ENCODE measurements at places on chromosomes 2 and 18.

GRCh38 chr2:30197570-30198192 is 33.7 kb upstream of the LBH start:
- DNase-seq: no peak

GRCh38 chr2:162243294-162243693 is at the start of gene FAP:
FAP (minus strand) TSS chr2:162243445; CDS start chr2:162243327, 118 bp downstream.
- no peak for DNase-seq

DNA sequence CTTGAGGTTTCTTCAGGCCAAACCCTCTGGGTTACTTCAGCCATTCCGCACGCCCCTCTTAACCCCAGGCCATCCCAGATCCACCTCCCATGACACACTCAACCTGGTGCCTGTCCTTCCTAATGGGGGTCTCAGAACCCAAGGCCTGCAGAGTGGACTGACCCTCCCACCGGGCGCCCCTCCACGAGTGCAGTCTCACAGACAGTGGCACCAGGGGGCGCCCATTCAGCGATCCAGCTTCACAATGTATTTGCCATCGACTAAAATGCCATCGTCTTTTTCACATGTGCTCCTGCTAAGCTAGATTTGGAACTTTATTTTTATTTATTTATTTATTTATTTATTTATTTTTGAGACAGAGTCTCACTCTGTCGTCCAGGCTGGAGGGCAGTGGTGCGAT is 38.5 kb downstream of the INPP5D start:
- DNase-seq: peak; percentile 34

DNA sequence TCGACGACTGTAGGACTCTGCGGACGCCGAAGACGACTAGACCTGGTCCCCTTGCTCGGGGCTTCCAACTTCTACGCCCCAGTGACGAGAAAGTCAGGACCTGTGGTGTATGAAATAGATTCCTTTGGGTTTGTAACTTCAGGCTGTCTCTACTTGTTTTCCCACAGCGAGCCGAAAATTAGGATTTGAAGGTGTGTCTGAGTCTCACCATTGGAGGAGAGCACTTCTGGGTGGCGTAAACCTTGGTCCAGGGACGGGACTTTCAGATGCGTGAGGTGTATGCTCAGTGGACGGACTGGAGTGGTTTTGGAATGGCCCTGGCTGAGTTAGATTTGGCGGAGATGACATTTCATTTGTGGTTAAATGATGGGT is 1.3 kb downstream of the BIRC6 start:
- DNase-seq: no peak

GRCh38 chr18:70781860-70782453 is 493.1 kb downstream of the SOCS6 start:
- peak; percentile 70 for DNase-seq

DNA sequence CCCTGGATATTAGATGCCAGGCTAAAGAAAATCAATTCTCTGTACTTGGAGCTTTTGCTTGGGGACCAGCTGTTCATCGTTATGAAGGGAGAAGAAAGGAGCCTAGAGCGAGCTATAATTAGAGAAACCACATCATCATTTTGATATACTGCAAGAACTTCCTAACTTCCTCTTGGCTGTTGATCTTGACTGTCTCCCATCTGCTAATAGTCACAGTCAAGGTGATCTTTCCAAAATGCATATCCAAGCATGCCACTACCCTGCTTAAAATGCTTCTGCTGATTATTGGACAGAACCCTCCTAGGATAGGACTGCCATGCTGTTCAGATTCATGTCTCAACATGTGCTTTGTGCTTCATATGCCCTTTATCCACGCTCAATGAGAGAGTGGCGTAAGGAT is 54.8 kb downstream of the RAPGEF4 start:
- no peak for DNase-seq

GRCh38 chr2:197179744-197180498 is 130.7 kb downstream of the ANKRD44 start:
- peak; percentile 29 for DNase-seq

- no peak for DNase-seq
Observed at GRCh38 chr2:190323406-190323805, 3.8 kb upstream of the HIBCH start.

DNA sequence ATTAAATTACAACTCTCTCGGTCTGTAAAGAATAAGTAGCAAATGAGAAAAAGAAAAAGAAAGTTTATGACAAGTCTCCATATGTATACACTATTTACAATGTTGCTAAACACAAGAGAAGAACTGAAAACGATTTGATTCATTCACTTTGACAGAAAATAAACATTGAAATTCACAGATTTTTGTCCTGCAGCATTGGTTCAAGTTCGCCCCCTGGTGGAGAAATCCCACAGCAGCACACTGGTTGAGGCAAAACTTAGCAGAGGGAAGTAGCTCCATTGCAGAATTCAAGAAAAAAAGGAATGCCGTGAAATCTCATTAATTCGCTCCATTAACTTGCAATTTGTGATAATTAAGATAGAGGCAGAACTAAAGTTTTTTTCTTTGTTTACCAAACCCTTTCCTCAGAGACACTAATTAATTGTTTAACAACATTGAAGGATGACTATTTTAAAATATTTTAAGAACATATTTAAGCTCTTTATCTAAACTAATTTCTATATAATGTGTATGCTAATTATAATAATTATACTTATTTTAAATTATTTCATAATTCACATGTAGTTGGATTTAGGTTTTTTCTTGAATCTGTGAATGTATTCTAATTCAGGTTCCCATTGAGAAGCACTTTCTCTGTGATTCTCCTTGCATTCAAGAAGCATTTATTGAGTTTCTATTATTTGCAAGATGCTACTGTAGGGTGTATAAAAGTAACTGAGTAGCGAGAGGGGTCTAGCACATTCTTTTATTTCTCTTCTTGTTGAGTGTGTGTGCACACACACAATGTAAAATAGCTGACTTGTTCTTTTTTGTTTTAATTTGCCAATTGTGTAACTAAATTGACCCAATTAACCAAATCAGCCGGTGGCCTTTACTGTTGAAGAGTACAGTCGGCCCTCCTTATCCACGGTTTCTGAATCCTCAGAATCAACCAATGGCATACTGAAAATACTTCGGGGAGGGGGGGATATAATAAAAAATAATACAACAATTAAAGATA is 74.1 kb downstream of the COL4A3 start:
- peak; percentile 82 for DNase-seq

GRCh38 chr2:3251946-3252345 is 125.7 kb downstream of the EIPR1 start:
- peak; percentile 10 for DNase-seq

- DNase-seq: no peak
Observed at GRCh38 chr2:28469304-28469703, 26.6 kb upstream of the PLB1 start.

DNA sequence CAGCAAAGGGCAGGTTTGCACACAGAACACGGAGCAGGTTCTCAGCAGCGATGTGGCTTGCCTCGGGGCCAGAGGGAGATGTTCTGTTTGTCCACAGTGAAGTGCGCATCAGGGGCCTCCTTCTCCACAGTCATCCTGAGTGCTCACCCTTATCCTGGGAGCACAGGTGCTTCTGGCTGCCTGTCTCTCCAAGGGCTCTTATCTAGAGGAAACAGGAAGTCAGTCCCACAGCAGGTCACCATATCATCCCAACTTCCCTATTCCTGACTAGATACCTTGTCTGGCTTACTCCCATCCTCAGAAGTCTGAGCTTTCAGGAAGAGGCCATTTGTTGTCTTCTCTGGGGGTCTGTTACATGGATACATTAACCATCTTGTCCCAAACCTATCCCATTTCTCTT is at the start of gene CD207:
TSS of gene CD207 (minus strand) at position 174 of the 400 bp plus-strand sequence. CDS start at position 134, 40 bp downstream.
- DNase-seq: no peak

DNA sequence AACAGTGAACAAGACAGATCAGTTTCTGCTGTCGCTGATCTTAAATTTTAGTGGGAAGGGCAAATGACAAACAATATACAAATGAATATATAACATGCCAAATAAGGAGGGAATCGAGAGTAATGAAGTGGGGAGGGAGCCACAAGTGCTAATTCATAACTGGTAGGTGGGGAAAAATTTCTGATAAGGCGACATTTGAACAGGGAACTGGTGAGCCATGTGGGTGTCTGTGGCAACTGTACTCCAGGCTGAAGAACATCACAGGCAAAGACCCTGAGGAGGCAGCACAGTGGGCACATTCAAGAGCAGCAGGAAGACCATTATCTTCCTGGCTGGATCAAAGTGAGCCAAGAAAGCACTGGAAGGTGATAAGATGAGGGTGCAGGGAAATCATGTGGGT is 51.6 kb upstream of the CD28 start:
- DNase-seq: no peak

- DNase-seq: no peak
Observed at GRCh38 chr2:156480376-156480775, 44.2 kb downstream of the GPD2 start.

DNA sequence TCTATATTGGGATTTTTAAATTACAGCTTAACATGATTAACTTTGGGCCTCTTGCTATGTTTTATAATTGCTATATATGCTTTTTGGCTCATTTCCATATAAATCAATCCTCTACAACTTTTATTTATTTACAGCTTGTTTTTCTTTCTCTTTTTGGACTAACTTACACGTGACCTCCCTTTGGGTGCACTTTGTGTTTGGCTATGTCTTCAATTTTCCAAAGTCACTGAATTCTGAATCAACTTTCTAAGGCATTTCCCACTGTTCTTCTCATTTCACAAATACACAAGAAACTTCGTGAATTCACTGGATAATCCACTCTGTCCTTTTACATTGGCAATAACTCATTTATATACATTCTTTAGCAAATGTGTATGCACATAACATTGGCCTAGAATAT is 5.4 kb upstream of the CPS1 start:
- no peak for DNase-seq

GRCh38 chr2:220835583-220835982 is 736.5 kb downstream of the EPHA4 start:
- DNase-seq: no peak

GRCh38 chr18:74682141-74682990 is 84.7 kb downstream of the ZNF407 start:
- no peak for DNase-seq

DNA sequence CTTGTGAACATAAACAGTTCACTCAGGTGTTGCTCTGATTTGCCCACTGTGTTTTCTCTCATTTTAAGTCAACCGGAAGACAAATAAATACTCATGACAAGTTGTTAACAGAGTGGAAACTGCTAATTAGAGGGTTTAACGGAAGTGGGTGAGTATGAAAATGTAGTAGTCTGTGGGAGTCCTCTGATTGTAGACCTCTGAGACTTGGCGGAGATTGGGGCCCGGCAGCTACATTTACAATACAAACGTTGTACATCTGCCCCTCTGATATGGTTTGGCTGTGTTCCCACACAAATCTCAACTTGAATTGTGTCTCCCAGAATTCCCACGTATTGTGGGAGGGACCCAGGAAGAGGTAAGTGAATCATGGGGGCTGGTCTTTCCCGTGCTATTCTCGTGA is 107.3 kb upstream of the FAM98A start:
- no peak for DNase-seq

DNA sequence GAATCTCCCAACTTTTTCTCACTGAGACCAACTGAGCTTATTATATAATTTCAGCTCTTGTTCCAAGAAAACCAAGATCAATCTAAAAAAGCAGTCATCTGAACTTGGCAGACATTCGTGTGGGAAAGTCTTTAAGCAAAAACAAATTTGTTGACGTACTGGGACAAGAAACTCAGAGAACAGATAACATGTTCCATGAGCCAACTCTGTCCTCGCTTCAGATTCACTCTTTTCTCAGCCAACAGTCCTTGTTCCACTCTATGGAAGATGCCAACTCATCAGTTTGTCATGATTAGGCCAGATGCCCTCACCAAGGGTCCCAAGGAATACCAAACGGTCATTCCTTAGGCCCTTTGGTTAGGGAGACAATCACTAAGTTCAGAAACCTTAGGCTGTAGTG is 224.2 kb upstream of the CTAGE1 start:
- DNase-seq: no peak

DNA sequence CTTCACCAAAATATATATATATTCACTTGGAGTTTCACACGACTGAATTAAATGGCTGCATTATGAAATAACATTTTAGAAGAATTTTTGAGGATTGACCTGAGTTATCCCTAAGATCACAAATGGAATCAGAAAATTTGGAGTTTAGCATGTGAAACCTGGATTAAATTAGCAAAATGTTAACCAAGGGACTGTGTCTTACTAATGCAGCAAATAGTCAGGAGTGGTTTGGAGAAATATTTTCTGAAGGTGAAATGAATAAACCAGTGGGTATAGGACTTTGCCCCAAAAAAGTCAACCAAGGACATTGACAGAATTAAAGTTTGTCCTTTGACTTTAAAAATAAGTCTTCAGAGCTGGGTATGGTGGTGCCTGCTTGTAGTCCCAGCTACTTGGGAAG is 111.2 kb downstream of the PRPF40A start:
- DNase-seq: no peak

- no peak for DNase-seq
Observed at GRCh38 chr2:54456362-54456611, 160 bp downstream of the SPTBN1 start.

GRCh38 chr2:5387406-5387805 is 304.8 kb upstream of the SOX11 start:
- no peak for DNase-seq

GRCh38 chr2:160635488-160635887 is 141.9 kb upstream of the RBMS1 start:
- DNase-seq: no peak

GRCh38 chr2:159137511-159138241 is 148.8 kb downstream of the WDSUB1 start:
- no peak for DNase-seq

DNA sequence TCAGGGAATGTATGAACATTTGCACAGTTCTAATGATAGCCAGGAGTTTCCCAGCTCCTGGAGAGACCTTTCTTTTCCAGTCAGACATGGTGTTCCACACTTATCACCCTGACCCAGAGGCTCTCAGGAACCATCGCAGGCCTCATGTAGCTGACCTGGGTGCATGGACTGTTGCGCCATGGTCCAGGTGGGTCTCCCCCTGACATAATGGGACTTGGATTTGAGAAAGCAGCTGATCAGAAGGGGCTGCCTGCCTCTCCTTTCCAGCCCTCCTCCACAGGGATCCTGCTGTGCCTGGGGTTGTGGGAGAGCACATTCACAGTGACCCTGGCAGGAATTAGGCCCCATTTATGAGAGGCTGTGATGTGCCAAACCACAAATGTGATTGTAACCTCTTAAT is 133.4 kb upstream of the ALPP start:
- no peak for DNase-seq

DNA sequence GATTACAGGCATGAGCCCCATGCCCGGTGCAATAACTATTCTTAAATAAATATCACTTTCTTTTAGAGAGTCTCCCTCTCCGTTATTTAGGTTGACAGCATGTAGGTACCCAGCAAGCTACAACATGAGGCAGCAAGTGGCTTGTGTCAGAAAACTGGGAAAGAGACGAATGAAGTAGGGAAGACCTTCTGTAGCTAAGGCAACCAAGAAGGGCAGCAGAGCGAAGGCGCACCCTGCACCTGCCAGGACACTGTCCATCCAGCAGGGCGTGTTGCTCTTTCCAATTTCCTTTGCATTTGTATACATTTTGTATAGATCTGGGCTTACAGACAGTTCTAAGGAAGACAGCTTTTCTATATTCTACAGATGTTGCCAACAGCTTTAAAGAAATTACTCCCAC is 48.1 kb downstream of the FAM228A start:
- no peak for DNase-seq

GRCh38 chr18:59189008-59189407 is 30.9 kb upstream of the GRP start:
- no peak for DNase-seq
